Cardiac muscle cell (in vitro differentiated cells and primary cell): ENCODE measurements at places on chromosomes 2 and 18. TPM values are rescaled to one million over a fixed set of nuclear protein-coding genes. Genes with fewer than 3 reads are reported as not detected.

SKA1 gene
- total RNA-seq, result 3.0 and 8.5 TPM in 2 replicates

SAG gene
- total RNA-seq, result not detected in 2 replicates

LIPT1 gene
- 2.4 and 6.6 TPM in 2 replicates for total RNA-seq

SRBD1 gene
- total RNA-seq, result 13.7 and 14.7 TPM in 2 replicates

FOXD4L1 gene
- total RNA-seq, result 0.81 and 1.2 TPM in 2 replicates

SMYD1 gene
- 289 and 375 TPM in 2 replicates for total RNA-seq

GRCh38 chr2:47208852-47209606 is 53.9 kb upstream of the STPG4 start:
- no peak overlapping the region for H3K27ac ChIP-seq
- H3K27me3 ChIP-seq, result no peaks in the 10 kb centered on the region
- H3K4me3 ChIP-seq, result no peak overlapping the region

- H3K27ac ChIP-seq, result no peak overlapping the region
- no peak overlapping the region for H3K4me3 ChIP-seq
- DNase-seq, result no peak
- H3K36me3 ChIP-seq, result peaks cover 1% of the 10 kb centered on the region
These were observed 23.5 kb downstream of the GPC1 start for GRCh38 chr2:240458900-240459391.

DNA sequence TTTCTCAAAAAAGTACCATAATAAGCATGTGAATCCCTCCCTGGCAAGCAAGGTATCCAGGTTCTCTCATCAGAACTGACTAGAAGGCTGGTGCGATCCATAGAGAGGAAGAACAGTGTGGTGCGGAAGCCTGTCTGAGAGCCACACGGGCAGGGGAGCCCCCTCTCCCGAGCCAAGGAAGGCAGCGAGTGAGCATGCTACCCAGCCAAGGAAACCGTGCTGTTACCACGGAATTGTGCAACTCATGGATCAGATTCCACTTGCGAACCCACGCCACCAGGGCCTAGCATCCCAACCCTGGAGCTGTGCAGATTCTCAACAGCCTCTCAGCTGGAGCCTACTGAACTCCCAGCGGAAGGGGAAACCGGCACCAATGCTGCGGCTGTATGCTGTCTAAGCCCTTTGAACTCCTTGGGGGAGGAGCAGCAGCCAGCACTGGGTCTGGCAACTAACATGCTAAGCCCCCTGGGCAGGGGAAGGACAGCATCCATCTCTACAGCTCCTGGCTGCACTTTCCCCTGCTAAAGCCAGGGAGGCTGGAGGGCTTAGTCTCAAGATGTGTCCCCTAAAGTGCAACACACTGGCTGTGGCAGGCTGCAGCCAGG is 823.1 kb downstream of the EPHA4 start:
- H3K4me3 ChIP-seq, result no peak overlapping the region
- DNase-seq, result no peak
- H3K4me1 ChIP-seq, result peaks cover 3% of the 10 kb centered on the region
- no peak overlapping the region for H3K27ac ChIP-seq

GRCh38 chr2:50783111-50783510 is 248.8 kb downstream of the NRXN1 start:
- no peaks in the 10 kb centered on the region for H3K4me1 ChIP-seq
- no peaks in the 10 kb centered on the region for H3K27me3 ChIP-seq
- no peak overlapping the region for H3K4me3 ChIP-seq
- H3K36me3 ChIP-seq, result no peaks in the 10 kb centered on the region
- H3K27ac ChIP-seq, result no peak overlapping the region

DNA sequence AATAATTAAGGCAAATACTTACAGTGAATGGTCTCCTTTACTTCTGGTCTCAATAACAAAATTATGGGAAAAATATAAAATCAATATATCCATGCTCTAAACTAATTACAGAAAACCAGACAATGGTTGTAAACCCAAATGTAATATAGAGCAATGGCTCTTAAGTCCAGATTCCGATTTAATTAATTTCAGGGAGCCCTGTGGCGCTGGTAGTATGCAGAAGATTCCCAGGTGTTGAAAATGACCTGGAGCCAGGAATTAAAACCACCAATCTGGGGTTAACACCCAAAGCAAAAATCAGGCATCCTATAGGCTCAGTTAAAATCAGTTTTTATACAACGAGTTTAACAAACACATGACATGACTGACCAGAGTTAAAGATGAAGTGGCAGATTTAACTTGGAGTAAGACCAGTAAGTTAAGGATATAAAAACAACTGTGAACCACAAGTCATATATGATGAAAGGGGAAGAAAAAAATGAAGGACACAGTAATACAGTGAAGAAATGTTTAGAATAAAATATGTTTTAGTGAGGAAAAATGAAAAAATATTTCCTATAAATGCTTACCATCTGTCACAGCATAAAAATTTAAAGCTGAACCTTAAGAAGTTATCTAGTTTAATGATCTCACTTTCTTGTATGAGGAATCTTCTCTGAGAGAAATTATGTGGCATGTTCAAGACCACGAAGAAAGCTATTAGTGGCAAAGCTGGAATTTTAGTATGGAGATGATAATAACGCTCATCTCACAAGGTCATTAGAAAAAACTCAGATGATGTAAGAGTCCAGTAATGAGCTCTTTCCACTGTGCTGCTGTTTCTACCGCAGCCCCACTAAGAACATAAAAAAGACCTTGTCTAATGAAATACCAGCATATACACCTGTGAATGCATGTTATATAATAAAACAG is 45.8 kb upstream of the FLACC1 start:
- H3K27ac ChIP-seq, result peak overlapping the region; percentile 63
- H3K4me3 ChIP-seq, result no peak overlapping the region
- no peaks in the 10 kb centered on the region for H3K36me3 ChIP-seq
- peaks cover 28% of the 10 kb centered on the region for H3K4me1 ChIP-seq
- DNase-seq, result peak; percentile 46
- no peaks in the 10 kb centered on the region for H3K27me3 ChIP-seq

DNA sequence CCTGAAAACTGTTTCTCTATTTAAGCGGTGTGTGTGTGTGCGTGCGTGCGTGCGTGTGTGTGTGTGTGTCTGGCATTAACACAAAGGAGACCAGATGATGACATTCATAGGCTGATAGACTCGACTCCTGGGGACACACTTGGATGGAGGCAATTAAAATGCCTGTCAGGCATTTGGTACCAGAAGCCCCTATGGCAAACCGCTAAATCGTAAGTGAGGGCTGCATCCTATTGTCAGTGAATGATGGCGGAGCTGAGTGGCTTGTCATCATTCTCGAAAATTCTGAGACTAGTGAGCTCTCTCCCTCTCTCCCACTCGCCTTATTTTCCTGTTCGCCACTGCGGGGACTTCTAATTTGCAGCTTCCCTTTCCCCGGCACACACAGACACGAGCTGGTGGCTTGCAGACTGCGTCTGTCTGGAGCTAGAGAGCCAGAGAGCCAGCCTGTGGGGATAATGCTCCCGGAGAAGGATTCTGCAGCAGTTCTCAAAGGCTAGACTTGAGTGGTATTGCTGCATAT is 155.4 kb downstream of the MAP2 start:
- H3K4me1 ChIP-seq, result no peaks in the 10 kb centered on the region
- no peaks in the 10 kb centered on the region for H3K36me3 ChIP-seq
- DNase-seq, result no peak

GRCh38 chr2:229137639-229138038 is 133.4 kb downstream of the PID1 start:
- no peaks in the 10 kb centered on the region for H3K4me1 ChIP-seq
- no peak overlapping the region for H3K27ac ChIP-seq
- H3K4me3 ChIP-seq, result no peak overlapping the region
- no peaks in the 10 kb centered on the region for H3K27me3 ChIP-seq
- no peaks in the 10 kb centered on the region for H3K36me3 ChIP-seq
- no peak for DNase-seq

DNA sequence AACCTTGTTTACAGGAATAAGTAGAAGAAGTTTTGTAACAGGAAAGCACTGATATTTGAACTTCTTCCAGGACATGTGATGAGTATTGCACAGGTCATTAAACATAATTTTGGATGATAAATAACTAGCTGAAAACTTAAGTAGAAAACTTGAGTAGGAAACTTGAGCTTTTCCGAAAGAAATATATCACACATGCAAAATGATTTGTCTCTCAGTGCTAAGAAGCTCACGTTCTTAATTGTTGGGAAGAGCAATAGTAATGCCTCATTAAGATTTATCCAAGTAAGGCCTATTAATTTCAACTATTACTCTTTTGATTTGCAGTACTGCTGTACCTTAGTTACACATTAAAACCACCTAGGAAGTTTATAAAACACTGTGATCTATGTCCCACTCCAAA is 1921.9 kb upstream of the LRRTM1 start:
- H3K4me3 ChIP-seq, result no peak overlapping the region
- no peak overlapping the region for H3K27ac ChIP-seq
- H3K36me3 ChIP-seq, result no peaks in the 10 kb centered on the region
- no peaks in the 10 kb centered on the region for H3K4me1 ChIP-seq
- DNase-seq, result no peak

- H3K4me1 ChIP-seq, result no peaks in the 10 kb centered on the region
- H3K4me3 ChIP-seq, result no peak overlapping the region
- H3K27ac ChIP-seq, result no peak overlapping the region
These were observed 57.3 kb upstream of the SULT1C3 start for GRCh38 chr2:108182489-108182888.

- no peak overlapping the region for H3K4me3 ChIP-seq
- no peak for DNase-seq
- H3K36me3 ChIP-seq, result no peaks in the 10 kb centered on the region
- H3K27ac ChIP-seq, result no peak overlapping the region
These were observed 13.8 kb upstream of the ZFP36L2 start for GRCh38 chr2:43239981-43240765.

DNA sequence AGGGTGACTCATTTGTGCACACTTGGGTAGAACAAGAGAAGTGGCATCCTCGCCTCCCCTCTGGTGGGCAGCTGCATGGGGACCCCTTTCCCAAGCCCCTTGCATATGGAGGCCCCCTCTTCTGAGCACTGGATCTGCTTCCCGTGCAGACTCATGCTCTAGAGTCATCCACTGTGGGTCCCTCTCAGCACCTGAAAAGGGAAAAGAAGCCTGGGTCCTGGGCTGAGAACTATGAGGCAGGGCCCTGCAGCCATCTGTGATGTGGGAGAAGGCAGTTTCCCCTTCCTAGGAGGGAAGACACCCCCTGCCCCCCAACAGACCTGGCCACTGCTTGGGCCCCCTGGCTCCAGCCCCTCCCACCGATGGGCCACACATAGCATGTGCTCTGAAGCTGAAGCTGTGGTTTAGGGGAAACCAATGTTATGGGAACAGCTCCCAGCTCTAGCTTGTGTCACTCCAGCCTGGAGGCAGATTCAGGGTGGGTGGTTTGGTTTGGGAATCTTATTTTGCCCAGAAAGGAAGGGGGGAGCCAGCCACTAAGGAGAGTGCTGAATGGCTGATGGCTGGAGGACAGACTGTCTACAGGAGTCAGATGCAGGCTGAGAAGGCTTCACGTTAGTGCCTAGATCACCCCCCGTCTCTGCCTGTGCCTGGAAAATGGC is 172.8 kb downstream of the GLI2 start:
- H3K4me1 ChIP-seq, result peaks cover 20% of the 10 kb centered on the region
- DNase-seq, result no peak

GRCh38 chr2:4674007-4674406 is 970.6 kb downstream of the DCDC2C start:
- H3K27me3 ChIP-seq, result no peaks in the 10 kb centered on the region
- H3K4me3 ChIP-seq, result no peak overlapping the region
- H3K36me3 ChIP-seq, result no peaks in the 10 kb centered on the region
- no peaks in the 10 kb centered on the region for H3K4me1 ChIP-seq

- peaks cover 19% of the 10 kb centered on the region for H3K4me1 ChIP-seq
- H3K36me3 ChIP-seq, result no peaks in the 10 kb centered on the region
- DNase-seq, result peak; percentile 63
- peak overlapping the region; percentile 56 for H3K27ac ChIP-seq
These were observed 87.3 kb upstream of the RMDN2 start for GRCh38 chr2:37837628-37838328.
